LoVo (cell line): ENCODE measurements at places on chromosomes 7 and 10.

- DNase-seq = no peak
These were observed 48.1 kb downstream of the RGS10 start for GRCh38 chr10:119494236-119495020.

- DNase-seq = no peak
These were observed 10.6 kb downstream of the VOPP1 start for GRCh38 chr7:55561690-55562089.

DNA sequence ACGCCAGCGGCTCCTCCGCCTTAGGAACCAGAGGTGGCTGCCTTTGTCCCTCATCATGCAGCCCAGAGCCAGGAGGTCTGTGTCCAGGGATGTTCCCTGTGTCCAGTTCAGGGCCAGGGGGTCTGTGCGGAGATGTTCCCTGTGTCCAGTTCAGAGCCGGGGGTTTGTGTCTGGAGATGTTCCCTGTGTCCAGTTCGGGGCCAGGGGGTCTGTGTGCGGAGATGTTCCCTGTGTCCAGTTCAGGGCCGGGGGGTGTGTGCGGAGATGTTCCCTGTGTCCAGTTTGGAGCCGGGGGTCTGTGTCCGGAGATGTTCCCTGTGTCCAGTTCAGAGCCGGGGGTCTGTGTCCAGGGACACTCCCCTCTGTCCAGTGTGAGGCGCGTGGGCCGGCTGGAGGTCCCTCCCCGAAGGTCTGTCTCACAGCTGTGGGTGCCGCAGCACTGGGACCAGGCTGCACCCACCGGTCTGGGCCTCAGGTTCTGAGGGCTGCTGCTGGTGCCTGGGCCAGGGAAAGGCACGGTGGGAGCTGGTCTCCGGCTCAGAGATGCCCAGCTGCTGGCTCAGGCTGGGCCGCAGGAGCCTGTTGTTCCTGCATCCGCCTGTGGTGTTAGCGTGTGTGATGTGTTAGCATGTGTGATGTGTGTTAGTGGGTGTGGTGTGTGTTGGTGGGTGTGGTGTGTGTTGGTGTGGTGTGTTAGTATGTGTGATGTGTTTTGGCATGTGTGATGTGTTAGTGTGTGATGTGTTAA is 67.9 kb upstream of the CFAP46 start:
- no peak for DNase-seq

- no peak for DNase-seq
These were observed 51.8 kb upstream of the PPP2R2D start for GRCh38 chr10:131848741-131849590.

- DNase-seq = no peak
These were observed 50.7 kb downstream of the CHST3 start for GRCh38 chr10:72014785-72015480.

- peak; percentile 50 for DNase-seq
These were observed 33.8 kb upstream of the ZFAND2A start for GRCh38 chr7:1193593-1194424.

- no peak for DNase-seq
These were observed 13.9 kb upstream of the SH2D4B start for GRCh38 chr10:80523773-80524172.

DNA sequence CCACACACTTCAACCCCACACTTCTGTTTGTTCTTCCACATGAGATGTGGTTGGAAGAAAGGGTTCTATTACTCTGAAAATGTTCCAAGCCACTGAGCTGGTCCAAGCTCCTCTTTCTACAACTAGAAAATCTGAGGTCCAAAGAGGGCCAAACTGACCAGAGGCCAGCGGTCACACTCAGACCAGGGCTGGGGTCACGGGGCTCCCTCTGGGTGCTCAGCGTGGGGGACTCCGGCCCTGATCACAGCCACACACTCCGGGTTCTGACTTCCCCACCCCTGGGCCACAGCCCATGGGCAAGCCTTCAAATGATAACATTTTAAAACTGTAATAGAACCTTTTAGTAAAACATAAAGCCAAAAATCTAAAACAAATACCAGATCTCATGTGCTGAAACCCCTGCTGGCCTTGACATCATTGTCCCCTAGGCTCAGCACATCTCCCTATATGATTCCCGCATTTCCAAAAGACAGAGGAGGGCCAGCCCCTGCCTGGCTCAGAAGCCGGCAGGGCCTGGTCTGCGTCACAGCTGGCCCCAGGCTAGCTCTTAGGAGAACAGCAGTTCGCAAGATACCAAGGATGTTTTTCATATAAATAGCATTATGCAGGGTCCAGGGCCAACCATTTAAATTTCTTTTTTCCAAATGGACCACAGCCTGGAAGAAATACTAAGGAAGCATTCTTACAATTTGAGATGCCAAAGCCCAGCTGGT is 3.3 kb downstream of the CRYGN start:
- no peak for DNase-seq

GRCh38 chr7:40987571-40987970 is 715.3 kb downstream of the INHBA start:
- no peak for DNase-seq

GRCh38 chr10:131576341-131577177 is 265.0 kb upstream of the TCERG1L start:
- no peak for DNase-seq

- no peak for DNase-seq
These were observed 149.1 kb downstream of the PTPN20 start for GRCh38 chr10:47060356-47060755.

DNA sequence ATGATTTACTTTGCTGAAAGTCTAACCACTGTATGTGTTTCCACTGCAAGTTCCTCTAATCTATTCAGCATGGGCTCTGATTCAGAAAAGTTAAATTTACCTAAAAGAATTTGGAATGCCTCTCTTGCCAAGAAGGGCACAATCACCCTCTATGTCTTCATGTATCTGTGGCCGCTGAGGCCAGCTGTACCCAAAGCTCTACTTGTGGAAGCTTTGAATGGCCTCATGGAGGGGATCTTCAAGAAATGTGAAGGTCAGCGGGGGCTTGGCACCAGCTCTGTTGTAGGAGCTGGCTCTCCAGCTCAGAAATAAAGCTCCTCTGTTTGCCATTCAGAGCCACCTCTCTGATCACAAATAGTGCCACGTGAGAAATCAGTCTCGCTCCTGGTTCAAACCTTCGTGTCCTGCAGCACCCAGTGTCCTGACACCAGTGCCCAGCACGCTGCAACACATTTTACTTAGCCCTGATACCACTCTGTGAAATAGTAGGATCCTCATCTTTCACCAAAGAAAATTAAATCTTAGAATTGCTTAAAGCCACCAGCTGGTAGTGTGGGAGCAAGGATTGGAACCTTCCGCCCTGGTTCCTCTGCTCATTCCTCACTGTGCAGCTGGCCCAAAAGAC is 61.1 kb downstream of the PKD1L1 start:
- DNase-seq = no peak

- no peak for DNase-seq
These were observed 35.0 kb downstream of the ARMH3 start for GRCh38 chr10:102020938-102021337.

GRCh38 chr10:17009212-17009700 is 120.4 kb downstream of the CUBN start:
- no peak for DNase-seq

DNA sequence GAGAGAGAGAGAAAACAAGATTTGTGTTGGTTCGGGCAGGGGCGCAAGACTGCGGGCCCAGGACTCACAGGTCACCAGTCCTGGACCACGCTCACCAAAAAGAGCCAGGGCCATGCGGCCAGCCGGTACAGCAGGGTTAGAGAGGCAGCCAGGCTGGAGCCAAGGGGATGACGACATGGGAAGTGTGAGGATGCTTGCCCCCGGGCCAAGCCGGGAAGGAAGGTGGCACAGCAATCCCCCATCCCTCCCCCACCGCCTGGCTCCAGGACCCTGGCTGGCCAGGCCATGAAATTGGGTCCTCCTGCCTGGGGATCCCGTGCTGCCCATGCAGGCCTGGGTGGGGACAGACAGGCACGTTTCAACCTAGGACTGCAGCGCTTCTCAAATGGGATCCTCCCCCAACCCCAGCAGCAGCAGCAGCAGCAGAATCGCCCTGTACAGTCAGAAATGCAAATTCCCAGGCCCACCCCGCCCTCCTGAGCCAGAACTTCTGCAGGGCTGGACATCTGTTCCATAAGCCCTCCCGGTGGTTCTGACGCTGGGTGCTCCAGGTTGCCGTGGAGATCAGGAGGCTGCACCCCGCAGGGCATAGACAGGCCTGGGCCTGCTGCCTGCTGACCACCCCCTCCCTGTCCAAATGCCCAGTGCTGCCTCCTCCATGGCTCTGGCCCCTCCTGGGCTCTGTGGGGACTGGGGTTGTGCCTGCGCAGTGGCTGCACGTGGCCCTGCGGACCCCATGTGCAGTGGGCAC is 35.0 kb downstream of the YKT6 start:
- no peak for DNase-seq

- DNase-seq = no peak
These were observed 5.3 kb upstream of the LDB3 start for GRCh38 chr10:86663046-86663345.
